ENCODE measurements at places on chromosomes 1 and 21.

DNA sequence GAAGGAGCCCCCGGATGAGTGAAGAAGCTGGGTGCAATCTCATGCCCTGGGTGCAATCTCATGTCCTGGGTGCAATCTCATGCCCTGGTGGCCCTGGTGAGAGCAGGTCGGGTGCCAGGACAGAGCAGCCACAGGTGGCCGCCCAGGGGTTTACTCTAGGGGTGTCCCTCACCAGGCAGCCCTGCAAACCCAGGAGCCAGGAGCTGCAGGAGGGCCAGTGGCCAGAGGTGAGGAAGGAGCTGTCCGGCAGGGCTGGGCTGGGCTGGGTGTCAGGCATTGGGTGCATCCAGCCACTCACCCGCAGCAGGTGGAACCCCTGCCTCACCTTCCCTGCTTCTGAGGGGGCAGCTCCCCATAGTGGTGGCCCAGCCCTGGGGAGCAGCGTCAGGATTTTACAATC, 79.2 kb downstream of the PRDM16 start:
- DNase-seq = no peak

DNA sequence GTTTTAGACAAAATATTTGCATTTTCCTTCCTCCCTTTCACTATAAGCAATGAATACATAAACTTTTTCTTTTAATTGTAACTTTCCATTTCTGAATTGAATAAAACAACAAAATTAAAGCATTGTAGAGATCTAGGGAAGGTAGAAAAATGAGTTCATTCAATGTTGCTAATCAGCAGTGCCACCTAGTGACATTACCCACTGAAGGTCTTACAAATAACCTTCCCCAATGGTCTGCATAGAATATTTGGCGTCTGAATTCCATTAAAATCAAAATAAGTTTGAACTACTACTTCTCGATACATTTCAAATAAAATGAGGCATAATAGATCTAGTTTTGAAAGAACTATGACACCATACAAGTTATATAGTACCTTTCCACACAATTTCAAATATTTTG, 19.6 kb downstream of the FH start:
- peak; percentile 54 for DNase-seq

DNA sequence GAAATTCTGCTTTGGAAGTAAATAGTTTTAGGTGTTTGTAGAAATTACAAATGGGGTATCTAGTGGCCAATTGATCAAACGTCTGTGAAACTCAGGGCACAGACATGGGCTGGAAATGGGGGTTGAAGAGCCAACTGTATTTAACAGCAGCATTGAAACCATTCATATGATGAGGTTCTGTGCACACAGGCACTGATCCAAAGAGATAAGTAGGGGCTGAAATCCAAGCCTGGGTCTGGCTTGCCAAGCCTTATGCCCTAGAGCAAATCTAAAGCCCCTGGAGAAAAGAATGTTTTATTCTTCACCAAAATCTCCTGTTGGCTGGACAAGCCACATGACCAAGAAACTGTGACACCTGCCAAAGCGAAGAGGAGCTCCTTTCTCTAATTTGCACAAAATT, 67.6 kb upstream of the ST6GALNAC5 start:
- DNase-seq = no peak

GRCh38 chr1:33296082-33296458, 24.8 kb downstream of the A3GALT2 start:
- DNase-seq = no peak

DNA sequence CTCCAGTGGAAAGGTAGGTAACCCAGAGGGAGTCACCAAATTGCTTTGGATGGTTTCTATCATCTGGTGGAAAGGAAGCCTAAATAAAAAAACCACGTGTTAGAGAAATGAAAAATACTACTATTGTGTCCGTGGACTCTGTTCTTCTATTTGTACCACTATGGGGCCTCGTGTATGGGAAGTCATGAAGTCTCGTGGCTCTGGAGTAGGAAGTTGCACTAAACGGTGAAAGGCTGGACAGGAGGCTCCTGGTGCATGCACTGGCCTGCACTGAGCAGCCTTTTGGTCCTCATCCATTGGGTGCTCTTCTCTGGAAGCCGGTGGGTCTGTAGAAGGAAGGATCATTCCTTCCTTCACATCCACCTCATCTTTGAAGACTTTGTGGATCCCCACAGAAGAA, 17.0 kb downstream of the F3 start:
- no peak for DNase-seq

- DNase-seq = no peak
Observed at GRCh38 chr1:103900005-103900404, 150.3 kb downstream of the AMY1C start.

DNA sequence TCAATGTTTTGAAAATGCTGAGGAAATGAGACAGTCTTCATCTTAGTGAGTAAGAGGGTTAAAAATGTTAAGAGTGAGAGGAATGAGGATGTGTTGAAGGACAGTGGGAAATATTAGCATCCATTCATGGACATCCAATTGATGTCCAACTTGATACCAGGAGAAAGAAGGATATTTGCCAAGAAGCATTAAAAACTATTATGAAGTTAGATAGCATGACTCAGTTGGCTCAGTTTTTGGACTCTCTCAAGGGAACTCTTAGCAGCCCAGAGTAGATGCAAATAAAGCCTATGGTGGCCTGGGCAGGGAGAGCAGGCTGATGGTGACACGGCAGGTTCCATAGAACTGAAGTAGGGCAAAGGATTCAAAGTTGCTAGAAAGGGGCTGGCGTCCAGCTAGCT, 171.0 kb downstream of the ZZZ3 start:
- DNase-seq = no peak

DNA sequence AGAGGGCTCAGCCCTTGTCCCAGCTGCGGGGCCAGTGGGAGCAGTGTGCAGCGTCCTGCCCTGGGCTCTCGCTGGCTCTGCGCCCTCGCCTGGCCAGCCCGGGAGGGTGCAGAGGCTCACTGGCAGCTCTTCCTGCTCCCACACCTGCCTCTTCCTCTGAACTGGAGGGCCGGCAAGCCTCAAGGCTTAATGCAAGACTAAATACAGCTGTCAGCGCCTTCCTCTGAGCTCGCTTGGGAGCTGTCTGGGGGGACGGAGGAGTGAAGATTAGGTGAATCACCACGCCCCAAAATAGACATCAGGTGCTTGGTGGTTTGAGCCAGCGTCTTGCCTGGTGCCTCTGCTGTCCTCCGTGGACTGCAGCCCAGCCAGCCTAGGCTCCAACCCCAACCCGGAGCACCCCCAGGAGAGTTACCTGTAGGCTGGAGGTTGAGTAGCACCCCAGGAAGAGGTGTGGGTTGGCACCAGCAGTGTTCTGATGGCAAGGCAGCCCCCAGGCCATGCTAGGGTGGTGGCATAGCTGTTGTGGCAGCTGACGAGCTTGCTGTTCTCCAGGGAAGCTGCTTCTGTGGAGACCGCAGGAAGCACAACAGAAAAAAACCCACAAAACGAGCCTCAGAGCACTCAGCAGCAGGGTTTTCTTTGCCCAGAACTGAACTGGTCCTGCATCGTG, 36.9 kb downstream of the UMODL1 start:
- peak; percentile 45 for DNase-seq

DNA sequence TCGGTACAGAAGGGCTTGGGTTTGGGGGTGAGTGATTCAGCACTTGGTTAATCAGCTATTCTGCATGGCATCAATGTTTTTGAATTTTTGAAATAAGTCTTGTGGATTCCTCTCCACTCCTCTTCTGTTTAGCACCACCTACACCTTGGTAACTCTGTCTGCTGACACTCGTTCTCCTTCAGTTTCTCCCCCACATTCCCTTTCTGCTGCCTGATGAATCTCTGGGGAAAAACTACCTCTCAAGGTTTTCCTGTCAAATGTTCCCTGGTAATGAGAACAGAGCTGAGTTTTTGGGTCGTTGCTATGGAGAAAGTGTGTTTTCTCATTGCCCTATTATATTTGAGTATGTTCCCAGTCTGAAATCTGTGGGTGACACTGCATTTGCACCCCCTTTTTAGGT, 108.2 kb downstream of the GABPA start:
- DNase-seq = no peak

DNA sequence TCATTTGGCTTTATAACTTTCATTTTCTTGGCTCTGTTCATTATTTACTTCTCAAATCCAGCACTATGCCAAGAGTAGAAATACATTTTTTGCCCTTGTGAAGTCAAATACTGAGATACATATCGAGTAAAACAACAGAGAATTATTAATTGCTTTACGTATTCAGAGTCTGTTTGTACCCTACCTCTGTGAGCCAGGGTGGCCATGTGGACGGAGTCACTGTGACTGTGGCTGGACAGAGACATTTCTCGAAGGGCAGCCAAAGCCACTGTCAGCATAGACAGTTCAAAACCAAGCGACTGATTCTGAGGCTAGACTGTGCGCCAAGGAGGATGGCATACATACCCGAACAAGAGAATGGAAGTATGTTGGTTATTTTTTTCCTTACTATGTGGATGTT, 391.0 kb upstream of the PROX1 start:
- DNase-seq = no peak

DNA sequence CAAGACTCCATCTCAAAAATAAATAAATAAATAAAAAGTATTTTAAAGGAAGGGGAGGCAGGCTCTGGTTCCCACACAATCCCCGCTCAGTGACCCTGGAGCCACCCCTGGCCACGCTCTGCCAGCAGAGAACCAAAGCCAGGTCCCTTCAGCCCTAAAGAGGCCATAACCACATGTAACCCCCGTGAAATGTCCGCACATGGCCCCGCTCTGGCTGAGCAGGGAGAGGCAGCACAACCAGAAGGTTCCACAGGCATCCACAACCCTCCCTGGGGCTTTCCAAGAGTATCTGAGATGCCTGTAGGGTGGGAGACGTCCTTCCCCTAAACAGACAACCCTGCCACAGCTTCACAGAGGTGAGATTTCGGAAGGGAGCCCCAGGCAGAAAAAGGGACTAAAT, 1.4 kb upstream of the ARF1 start:
- no peak for DNase-seq
